ENCODE measurements at places on chromosomes 7 and 10.
A peak's percentile ranks its signal among the peaks of the same experiment; 100 is the strongest.

- H3K4me3 ChIP-seq = peak overlapping the region; percentile 55
- peak; percentile 45 for DNase-seq
- H3K36me3 ChIP-seq = no peaks in the 10 kb centered on the region
These were observed 32.6 kb downstream of the DUSP5 start for GRCh38 chr10:110530131-110530831.

DNA sequence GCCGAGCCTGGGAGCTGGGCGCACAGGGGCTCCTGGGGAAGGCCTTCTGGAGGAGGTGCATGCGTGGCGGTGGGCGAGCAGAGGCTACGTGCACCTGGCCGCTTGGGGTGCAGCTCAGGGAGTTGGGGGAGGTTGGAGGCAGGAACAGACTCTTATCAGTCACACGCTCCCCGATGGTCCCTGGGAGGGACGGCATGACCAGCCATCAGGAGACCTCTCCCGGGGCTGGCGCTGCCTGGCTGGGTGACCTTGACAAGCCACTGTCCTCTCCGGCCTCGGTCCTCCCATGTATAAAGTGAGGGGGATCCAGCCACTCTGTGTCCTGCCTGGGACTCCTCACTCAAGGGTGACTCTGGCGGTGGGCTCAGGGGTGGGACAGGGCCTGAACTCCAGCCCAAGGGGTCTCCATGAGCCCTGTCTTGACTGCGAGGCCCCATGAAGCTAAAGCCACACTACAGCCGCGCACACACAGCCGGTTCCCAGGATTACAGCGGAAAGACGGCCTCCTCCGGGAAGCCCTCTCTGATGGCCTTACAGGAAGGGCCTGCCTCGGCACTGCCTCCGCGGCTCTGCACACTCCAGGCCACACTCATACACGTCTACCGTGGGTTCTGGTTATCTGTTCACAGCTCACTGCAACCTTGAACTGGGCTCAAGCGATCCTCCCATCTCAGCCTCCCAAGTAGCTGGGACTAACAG, 2.3 kb downstream of the TMEM184A start:
- peaks cover 7% of the 10 kb centered on the region for H3K4me1 ChIP-seq
- H3K4me3 ChIP-seq = no peak overlapping the region

DNA sequence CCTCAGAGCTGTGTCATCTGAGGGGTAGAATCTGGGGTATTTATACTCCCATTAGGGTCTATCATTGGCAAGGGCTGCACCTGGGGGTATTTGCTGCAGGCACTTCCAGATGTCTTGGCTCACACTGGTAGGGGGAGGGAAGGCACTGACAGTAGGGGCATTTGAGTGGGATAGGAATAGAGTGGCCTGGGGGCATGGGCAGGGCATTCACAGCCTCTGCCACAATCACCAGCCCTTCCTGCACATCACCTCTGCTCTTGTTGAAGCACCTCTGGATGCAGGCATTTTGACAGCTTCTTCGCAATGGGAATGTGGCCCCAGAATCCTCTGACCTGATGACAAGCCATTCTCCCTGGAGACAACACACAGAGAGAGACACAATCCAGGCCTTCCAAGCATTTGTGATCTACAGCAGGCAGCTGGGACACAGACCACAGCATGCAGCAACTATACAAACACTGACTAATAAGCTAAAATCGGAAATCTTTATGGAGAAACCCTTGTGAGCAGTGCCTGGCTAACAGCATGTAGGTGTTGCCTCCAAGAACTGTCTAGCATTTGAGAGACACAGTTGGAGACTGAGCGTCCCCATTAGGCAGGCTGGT, 178.5 kb downstream of the KCNMA1 start:
- H3K4me3 ChIP-seq = no peak overlapping the region
- peaks cover 18% of the 10 kb centered on the region for H3K4me1 ChIP-seq

DNA sequence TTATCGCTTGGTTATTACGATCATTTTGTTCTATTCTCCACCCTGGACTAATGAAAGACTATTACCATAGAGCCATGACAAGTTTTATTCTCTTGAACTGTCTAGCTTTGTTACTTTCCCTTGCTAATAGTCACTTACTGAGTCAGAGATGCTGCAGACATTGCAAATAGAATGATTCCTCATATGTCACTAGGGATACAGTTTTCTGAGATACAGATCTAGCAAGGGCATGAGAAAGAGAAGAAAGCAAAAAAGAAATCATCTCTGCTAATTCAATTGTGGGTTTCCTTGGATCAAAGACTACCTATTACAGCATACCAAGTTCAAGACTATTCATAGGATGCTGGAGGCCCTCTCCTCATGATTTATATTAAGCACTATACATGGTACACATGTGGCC, 204.3 kb downstream of the MBL2 start:
- H3K4me1 ChIP-seq = no peaks in the 10 kb centered on the region

DNA sequence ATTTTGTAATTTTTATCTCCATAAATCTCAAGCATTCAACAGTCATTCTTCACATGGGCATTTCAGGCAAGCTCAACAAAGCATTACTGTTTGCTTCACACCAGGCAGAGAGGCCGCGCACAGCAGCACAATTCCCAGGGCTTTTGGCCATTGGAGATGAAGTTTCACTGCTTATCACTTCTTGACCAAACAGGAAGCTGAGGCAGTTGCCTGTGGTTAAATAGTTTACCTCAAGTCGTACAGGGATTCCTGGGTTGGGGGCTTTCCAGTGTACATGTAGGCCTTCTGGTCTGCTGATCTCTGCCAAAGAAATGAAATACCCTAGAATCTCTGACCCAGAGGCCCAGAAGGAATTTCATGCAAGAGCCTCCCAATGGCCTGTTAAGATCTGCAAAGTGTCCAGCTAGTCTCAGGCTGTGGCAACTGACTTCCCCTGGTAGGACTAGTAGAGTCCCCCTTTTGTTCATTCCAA, 11.2 kb upstream of the PRDX3 start:
- no peak for DNase-seq
- no peaks in the 10 kb centered on the region for H3K36me3 ChIP-seq
- H3K4me1 ChIP-seq = peaks cover 21% of the 10 kb centered on the region

DNA sequence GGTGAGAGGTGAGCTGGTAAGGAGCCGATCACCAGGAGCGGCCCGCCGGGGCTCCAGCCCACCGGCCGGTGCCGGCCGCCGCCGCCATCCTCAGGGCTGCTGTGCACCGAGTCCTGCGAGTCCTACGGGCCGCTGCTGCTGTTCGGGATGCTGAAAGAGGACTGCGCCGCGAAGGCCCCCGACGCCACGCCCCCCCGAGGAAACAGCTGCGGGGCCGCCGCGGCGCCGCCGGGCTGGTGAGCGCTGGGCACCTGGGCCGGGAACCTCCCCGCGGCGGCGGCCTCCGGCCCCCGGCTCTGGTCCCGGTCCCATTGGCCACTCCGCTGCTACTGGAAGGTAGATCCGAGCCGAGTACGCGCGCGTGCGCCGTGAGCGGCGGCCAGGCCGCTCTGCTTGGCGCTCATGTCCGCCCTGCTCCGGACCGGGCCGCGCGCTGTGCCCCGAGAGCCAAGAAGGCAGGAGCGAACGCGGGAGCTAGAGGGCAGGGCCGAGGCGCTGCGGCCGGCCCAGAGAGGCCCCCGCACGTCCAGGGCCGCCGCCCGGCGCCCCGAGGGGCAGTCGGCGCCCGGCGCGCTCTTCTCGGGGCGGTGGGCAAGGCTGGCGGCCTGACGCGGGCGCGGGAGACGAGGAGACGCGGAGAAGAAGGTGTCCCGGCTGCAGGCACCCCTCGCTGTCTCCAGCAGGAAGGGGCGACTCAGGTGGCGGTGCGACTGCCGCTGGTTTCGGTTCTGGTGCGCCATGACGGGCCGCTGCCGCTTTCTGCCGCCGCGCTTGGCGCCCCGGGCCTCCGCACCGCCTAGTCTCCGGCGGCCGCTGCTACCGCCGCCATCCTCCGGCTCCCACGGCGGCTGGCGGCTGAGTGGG, 121.3 kb upstream of the WIPF3 start:
- H3K36me3 ChIP-seq = no peaks in the 10 kb centered on the region
- DNase-seq = peak; percentile 70
- no peaks in the 10 kb centered on the region for H3K27me3 ChIP-seq
- H3K27ac ChIP-seq = peak overlapping the region; percentile 96

DNA sequence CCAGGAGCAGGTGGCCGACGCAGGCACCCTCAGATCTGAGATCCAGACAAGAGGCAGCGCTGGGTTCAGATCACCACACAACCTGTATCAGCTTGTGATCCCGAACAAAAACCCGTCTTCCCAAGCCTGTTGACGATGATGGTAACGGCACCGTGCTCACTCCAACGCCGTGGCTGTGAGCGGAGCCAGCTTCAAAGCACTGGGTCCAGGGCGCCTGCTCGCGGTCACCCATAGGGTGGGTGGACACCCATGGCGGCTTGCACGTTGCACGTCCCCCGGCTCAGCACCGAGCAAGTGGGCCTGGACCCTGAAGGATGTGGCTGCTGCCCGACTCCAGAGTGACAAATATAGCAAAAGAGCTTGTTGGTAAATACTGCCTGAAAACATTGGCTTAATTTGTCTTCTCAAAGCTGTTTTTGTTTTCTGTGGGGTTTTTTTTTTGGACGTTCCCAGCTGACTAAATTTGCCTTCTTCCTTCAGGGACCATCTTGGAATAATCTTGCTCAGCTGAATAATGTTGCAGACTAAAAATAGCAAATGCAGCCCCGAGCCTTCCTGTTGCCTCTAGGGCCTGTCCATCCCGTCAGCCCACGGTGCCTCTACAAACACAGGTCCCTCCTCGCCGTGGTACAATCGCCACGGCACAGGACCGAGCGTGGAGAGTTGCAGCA, 41.0 kb downstream of the FOXK1 start:
- no peak overlapping the region for H3K4me3 ChIP-seq
- no peak for DNase-seq
- H3K27ac ChIP-seq = no peak overlapping the region
- no peaks in the 10 kb centered on the region for H3K27me3 ChIP-seq

DNA sequence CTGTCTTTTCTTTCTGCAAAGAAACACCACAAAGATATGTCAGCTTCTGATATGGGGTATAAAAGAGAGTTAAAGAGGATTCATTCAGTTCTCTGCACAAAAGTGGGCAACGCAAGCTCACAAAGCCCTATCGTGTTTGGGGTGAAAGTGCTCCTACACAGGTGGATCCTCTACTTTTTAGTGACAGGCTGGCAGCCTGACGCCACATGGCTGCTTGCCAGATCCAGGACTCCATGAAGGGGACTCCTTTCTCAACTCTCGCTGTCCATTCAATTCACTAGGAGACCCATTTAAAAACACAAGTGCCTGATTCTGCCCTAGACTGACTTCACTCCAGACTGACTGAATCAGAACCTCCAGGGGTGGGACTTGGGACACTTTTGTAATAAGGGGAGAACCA, 8.0 kb downstream of the PARP12 start:
- peaks cover 20% of the 10 kb centered on the region for H3K27me3 ChIP-seq
- H3K4me3 ChIP-seq = no peak overlapping the region
- no peaks in the 10 kb centered on the region for H3K36me3 ChIP-seq
- no peak for DNase-seq
- no peak overlapping the region for H3K27ac ChIP-seq

- H3K4me1 ChIP-seq = peaks cover 31% of the 10 kb centered on the region
- no peaks in the 10 kb centered on the region for H3K27me3 ChIP-seq
- H3K36me3 ChIP-seq = no peaks in the 10 kb centered on the region
- no peak overlapping the region for H3K4me3 ChIP-seq
- DNase-seq = no peak
These were observed 93.8 kb upstream of the SMNDC1 start for GRCh38 chr10:110398419-110399105.

- peaks cover 1% of the 10 kb centered on the region for H3K4me1 ChIP-seq
- H3K27me3 ChIP-seq = peaks cover 21% of the 10 kb centered on the region
- DNase-seq = no peak
- no peak overlapping the region for H3K27ac ChIP-seq
- no peak overlapping the region for H3K4me3 ChIP-seq
These were observed 110.0 kb downstream of the EMX2 start for GRCh38 chr10:117652228-117653169.

DNA sequence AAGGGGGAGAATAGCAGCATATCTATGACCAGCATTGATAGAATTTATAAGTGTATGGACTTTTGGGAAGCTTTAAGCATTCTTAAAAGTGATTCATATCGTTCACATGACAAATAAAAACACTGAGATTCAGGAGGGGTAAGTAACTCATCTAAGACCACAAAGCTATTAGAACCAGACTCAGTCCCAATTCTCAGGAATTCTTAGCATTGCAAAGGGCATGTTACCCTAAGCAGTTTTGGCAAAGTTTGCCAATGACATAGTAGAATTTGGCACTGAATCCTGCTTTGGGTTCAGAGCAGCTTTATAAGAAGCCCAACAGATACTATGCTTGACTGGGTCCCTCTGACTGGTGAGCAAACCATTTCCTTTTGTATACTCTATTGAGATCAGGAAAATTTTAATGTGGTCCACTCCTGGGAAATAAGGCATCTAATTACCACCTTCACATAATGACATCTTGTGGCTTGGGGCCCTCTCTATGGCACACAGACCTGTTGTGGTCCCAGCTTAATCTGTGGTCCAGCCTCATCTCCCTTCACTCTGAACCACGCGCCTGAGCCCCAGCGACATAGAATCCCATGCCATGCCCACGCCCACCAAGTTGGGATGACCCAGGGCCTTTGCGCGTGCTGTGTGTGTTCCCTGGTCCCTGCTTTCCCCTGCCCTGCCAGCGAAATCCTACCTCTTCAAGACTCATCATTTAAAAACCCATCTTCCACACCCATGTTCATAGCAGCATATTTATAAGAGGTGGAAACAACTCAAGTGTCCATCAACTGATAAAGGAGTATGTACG, 37.5 kb upstream of the DOCK1 start:
- no peak overlapping the region for H3K27ac ChIP-seq
- H3K36me3 ChIP-seq = no peaks in the 10 kb centered on the region
- H3K27me3 ChIP-seq = peaks cover 18% of the 10 kb centered on the region
- DNase-seq = no peak

DNA sequence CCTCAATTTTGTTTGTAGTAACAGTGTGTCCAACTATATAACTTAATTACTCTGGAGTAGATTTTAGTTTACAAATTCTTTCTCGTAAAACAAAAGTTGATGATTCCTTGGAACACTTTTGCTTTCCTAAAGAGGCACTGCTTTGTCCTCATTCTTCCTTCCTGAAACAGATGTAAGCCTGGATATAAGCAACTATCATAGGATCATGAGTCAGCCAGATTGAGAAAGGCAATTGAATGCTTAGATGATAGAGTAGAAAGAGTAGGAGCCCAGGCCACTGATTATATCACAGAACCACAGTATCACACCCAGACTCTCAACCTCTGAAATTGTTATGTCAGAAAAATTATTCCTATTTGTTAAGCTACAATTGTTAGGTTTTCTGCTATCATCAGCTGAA, 69.9 kb downstream of the TMEM106B start:
- no peaks in the 10 kb centered on the region for H3K27me3 ChIP-seq
- H3K27ac ChIP-seq = no peak overlapping the region
- H3K36me3 ChIP-seq = no peaks in the 10 kb centered on the region
- H3K4me1 ChIP-seq = no peaks in the 10 kb centered on the region

GRCh38 chr10:72830625-72831024, 62.9 kb upstream of the OIT3 start:
- DNase-seq = no peak
- no peaks in the 10 kb centered on the region for H3K36me3 ChIP-seq
- H3K27ac ChIP-seq = peak overlapping the region; percentile 18
- no peak overlapping the region for H3K4me3 ChIP-seq
- no peaks in the 10 kb centered on the region for H3K27me3 ChIP-seq

- no peak overlapping the region for H3K4me3 ChIP-seq
- no peaks in the 10 kb centered on the region for H3K4me1 ChIP-seq
- no peak for DNase-seq
- peaks cover 9% of the 10 kb centered on the region for H3K27me3 ChIP-seq
These were observed 77.1 kb downstream of the GRID1 start for GRCh38 chr10:86289577-86289868.

All from progenitor cell of endocrine pancreas (in vitro differentiated cells).